ENCODE measurements at places on chromosomes 4 and X. TPM values are rescaled to one million over a fixed set of nuclear protein-coding genes. Genes with fewer than 3 reads are reported as not detected.

DNA sequence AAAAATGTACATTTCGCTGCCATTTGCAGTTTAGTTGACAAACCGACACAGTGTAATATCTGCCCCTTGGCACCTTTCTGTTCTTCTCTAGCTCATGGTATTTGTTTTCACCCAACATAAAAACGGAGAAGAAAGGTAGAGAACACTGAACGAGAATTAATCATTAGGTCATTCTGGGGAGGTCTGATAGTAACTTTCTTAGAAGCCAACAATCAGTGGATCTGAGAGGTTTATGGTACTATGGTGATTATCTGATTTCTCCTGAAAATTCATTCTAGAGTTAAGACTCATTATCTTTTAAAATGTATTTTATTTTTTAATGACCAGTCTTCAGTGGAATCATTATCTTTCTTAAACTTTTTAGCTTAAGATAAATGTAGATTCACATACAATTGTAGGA lies 8.5 kb downstream of the RAPGEF2 start:
- no peak for DNase-seq

DNA sequence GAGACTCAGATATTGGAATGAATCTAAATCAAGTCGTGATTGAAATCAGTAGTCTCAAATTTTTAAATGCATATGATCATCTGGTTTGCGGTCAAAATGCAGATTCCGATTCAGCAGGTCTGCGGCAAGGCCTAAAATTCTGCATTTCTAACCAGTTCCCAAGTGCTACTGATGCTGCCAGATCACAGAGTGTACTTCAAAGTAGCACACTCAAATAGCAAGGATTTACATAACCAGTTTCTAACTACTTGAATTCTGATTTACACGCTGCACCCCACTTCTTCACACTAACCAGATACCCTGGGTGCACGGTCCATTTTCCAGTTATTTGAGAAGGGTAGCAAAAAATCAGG lies 752 bp downstream of the MBTPS2 start:
- no peak for DNase-seq

DNA sequence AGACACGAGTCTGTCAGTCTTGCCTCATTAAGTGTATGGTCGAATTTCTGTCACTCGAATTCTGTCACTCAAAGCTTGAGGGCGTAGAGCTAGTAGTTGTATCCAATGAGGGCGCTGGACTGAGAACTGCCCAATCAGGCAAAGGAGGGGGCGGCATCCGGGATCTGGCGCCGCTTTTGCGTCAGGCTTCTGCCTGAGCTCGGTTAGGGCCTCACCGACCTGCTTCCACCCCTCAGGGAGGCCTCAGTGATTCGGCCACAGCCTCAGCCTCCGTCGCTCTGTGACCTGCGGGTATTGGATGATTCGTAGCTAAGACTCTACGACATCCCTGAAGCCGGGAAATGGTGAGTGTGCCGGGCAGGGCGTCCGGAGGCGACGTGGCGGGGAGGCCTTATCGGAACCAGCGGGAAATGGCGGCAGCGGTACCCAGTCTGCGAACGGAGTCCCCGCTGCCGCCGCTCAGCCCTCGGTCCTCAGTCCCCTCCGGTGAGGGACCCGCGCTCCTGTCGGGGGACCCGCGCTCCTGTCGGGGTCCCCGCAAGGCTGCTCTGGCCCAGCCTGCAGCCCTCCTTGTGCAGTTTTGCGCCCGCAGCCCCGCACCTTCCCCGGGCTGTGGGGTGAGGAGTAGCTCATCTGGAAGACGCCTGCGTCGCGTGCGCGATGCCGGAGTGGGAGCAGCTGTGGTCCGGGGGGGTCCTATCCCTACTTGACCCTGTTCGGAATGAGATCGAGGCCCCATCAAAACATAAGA lies 88.3 kb downstream of the ZNF718 start:
- DNase-seq: peak; percentile 77

GRCh38 chrX:66017659-66018170 lies 22.2 kb downstream of the VSIG4 start:
- DNase-seq: no peak

DNA sequence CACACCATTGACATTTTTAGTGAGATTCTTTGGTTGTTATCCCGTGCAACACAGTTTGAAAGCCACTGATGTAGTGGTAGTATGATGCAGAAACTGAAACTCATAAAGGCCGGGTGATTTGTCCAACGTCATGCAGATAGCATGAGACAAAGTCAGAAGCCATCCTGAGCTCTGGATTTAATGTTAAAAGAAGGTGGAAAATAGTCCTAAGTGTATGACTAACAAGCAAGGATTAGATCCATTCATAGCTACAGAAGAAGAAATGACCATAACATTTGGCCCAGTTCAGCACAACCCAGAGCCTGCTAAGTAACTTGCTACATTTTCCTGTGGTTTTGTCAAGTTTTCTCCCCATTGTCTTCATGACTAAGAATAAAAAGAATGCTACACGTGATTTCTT lies 142.4 kb downstream of the AMELX start:
- no peak for DNase-seq

Gene CETN2
- 25.0 TPM for polyA plus RNA-seq

DNA sequence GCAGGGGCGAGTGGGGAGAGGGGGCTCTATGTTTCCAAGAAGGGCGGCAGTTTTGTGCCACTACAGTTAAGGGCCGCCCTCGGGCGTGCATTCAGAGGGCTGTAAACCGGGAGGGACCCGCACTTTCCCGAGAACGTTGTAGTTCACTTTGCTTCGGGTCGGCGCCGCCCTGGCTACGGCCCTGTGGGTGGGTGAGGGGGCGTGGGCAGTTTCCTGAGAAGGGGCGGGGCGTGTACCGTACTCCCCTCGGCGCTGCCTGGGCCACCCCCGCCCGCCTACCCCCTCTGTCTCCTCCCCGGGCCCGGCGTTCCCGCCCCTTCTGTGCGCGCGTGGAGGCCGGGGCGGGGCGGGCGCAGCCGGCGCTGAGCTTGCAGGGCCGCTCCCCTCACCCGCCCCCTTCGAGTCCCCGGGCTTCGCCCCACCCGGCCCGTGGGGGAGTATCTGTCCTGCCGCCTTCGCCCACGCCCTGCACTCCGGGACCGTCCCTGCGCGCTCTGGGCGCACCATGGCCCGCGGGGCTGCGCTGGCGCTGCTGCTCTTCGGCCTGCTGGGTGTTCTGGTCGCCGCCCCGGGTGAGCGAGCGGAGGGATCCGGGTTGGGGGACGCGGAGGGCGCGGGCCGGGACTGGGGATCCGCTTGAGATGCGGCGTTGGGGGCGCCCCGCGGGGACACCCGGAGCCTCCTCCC lies at the start of gene CD99:
Gene CD99, plus strand, starts transcription at position 440 of the 687 bp plus-strand sequence. Its CDS starts 66 bp downstream, at position 506.
- DNase-seq: peak; percentile 97

All from spleen (tissue), 13 donors.